ENCODE measurements at places on chromosomes 1 and 21.

DNA sequence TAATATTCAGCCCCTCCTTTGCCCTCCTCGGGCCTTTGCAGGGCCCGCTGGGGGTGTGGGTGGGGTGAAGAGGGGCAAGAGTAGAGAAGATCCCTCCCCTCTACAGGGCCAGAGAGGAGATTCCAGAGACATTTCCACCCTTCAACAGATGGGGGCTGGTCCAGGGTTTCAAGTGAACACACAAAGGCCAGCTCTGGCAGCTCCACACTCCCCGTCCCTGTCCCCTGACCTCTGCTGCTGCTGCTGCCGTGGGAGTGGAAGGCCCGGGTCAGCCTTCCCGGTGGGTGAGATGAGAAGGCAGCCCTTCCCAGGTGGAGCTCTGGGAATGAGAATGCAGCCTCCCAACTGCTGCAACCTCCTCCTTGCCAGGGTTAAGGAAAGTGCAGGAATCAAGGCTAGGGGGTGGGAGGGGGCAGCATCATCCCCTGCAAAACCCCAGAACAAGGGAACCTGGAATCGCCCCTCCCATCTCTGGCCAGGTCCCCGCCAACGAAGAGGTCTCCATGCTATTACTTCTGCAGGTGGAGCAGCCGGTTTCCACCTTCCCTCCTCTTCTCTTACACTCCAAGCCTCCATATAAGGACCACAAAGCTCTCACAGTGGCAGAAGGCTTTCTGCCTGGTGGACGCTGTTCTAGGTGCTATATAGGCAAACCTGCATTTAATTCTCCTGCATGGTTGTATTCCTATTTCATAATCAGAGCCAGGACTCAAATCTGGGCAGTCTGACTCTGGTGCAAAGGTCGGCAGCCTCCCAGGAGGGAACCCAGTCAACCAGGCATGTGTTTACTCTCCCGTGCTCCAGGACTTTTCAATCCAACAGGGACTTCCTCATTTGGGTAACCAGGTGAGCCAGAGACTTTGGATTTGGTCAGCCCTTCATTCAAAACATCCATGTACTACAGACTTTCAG lies 22.9 kb upstream of the ARHGEF10L start:
- DNase-seq = no peak

DNA sequence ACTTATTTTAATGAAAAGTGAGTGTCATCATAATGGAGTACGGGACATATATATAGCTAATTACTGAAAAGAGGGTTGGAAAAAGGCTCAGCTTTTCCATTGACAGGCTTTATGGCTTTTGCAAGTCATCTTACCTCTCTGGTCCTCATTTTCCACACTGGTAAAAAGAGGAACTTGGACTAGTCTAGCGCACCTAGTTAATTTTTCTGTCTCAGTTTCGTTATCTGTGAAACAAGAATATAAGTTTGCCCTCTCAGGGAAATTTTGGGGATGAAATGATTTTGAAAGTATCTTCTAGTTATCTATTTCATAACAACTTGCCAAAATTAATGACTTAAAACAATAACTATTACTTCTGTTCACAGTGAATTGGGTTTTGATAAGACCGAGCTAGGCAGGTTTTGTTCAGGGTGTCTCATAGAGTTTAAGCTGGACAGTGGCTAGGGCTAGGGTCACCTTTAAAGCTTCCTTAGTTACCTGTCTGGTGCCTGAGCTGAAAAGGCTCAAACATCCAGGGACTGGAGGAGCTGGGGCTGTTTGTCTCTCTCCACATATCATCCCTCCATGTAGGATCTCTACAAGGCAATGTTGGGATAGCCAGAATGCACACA lies 91.7 kb downstream of the TYW3 start:
- no peak for DNase-seq

DNA sequence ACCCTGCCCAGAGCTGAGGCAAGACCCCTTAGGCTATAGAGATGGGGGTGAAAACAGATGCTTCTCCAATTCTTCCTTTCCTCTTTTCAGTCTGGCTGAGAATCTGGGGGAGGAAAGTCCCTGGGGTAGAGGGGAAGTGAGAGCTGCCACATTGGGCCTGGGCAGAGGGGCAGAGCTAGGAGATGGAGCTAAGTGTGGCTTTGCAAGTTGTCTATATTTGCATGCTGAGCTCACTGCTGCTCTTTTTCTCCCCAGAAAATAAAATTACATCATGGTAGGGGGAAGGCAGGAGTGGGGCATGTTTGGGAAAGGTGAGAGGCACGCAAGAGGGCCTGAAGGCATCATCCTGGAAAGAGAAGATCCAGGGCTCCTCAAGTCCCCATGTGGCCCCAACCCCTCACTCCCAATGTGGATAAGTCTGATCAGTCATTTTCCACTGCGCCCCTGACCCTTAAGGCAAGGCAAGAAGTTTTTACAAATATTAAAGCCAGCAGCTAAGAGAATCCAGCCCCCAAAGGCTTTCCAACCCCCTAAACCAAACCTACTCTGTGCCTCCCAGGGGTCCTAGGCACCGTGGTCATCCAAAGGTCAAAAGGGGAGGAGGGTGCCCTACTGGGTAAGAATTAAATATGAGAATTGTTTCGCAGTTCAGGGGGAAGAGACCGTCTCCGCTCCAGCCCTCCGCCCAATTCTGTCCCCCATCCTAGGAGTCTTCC lies 500 bp upstream of the PEA15 start:
- no peak for DNase-seq

- DNase-seq = no peak
These were observed 132.7 kb downstream of the ACTL8 start for GRCh38 chr1:17887661-17888371.

DNA sequence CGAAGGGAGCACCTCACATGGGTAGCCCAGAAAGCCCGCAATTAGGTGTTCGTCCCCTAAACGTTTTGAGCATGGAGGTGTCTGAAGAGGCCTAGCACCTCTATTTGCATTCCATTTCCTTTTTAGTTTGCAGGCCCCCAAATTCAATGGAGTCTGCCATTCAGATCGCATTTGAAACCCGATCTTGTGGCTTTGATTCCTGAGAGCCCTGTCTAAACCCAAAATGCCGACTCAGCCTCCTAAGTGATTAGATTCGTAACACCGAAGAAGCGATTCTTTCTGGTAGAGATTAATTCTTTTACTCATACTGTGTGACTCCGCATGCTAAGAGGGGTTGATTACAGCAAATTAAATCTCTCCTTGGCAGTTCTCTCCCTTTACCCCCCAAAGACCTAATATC lies 415.2 kb upstream of the KAZN start:
- DNase-seq = no peak

GRCh38 chr1:150150133-150151021 lies 661 bp downstream of the PLEKHO1 start:
- DNase-seq = no peak

- peak; percentile 33 for DNase-seq
These were observed at the start of gene AK5 for GRCh38 chr1:77281491-77282186. AK5 (plus strand) TSS chr1:77282019; CDS start chr1:77282314, 295 bp downstream.
